NCI-H187 (cell line): ENCODE measurements at places on chromosomes 16 and 17.

DNA sequence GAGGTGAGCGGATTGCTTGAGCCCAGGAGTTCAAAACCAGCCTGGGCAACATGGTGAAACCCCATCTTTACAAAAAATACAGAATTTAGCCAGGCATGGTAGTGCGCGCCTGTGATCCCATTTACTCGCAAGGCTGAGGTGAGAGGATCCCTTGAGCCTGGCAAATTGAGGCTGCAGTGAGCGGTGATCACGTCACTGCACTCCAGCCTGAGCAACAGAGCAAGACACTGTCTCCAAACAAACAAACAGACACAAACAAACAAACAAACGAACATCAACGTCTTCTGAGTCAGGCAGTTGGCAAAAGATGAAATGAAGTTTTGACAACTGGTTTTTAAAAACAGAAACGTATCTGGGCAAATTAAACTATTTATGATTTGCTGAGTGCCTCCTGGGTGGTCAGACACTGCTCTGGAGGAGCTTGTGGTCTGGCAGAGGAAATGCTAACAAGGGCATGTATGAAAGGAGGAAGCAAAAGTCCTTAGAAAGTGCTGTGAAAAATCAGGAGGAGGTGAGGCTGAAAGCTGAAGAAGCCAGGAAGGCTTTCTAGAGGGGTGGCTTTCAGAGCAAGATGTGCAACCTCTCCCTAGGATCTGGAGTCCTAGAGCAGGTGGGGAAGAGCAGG lies 10.2 kb upstream of the KRT20 start:
- DNase-seq: no peak

GRCh38 chr17:17994271-17995069 lies 21.8 kb downstream of the DRC3 start:
- DNase-seq: no peak

GRCh38 chr16:89827383-89828198 lies 684 bp upstream of the SPIRE2 start:
- DNase-seq: no peak

GRCh38 chr17:50048988-50049387 lies 6.9 kb upstream of the ITGA3 start:
- DNase-seq: no peak
